ENCODE measurements at places on chromosomes 12 and 14.

DNA sequence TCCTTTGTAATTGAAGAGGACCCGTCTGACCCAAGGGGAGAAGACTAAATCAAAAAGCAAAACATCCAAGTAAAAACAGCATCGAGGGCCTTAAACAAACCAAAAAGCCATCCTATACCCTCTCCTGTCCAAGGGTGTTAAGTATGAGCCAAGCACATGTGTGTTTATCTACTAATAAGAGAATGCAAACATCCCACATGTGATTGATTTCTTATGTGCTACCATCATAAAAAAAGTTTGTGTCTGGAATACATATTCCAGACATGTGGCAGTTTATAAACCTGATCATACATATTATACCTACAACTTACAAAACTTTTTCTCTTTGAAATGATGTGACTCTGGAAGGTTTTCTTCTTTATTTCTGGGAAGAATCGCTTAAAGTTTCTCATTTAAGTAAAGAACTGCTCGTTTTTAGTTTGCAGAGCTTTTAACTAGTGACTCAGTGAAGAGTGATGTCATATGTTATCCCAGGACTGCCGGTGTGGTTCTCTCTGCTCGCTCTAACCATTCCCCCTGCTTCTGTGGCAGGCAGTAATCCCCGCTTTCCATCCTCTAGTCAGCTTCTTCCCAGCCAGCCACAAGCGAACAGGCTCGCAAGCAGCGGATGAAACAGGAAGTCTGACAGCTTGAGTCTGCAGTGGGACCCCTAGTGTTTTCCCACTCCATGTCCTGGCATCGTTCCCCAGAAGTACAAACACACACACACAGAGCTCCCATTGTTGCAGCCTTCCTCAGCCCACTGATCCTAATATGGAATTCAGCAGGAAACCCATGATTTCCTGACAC, 431 bp upstream of the RHOJ start:
- DNase-seq, result no peak

DNA sequence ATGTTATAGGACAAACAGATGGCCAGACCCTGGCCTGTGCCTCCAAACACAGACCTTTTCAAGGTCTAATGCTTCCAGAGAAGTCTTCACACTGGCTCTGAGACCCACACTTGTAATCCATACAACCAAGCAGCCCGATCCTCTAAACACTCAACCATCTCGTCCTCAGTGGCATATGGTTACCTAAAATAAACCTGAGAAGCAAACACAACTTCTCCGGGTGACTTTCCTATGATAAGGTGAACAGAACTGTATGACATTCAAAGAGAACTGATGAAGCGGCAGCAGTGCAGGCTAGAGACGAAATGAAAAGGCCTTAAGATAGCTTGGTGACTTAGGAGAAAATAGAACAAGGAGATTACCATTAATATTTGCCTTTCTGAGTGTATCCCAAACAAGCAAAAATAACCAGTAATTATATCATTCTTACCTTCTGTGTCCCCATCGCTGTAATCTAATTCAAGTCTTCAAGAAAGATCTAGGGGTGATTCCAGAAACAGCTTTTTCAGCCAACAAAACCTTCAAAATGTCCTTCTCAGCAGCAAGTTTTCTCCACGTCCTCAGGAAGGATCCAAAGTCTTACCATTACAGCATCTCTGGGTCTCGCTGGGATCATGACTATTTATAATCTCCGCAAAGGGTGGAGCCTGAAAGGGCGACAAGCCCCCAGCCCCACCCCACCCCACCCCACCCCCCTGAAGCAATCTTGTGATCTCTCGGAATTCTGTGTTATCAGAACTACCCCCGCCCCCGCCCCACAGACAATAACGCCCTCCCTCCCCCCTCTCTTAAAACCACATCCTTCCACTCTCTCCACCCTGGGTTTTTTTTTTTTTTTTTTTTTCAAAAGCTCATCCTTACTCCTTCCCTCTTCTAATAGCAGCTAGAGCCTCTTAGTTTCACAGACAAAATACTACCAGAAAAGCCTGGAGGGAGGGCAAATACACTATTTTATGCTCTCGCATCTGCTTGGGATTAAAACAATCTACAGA, at the start of gene SLC2A3:
Gene SLC2A3 (minus strand): TSS at position 598 of the 992 bp plus-strand sequence. CDS start 153 bp downstream, at position 445.
- DNase-seq, result peak; percentile 92

GRCh38 chr14:33282331-33283230, 343.9 kb downstream of the NPAS3 start:
- no peak for DNase-seq

DNA sequence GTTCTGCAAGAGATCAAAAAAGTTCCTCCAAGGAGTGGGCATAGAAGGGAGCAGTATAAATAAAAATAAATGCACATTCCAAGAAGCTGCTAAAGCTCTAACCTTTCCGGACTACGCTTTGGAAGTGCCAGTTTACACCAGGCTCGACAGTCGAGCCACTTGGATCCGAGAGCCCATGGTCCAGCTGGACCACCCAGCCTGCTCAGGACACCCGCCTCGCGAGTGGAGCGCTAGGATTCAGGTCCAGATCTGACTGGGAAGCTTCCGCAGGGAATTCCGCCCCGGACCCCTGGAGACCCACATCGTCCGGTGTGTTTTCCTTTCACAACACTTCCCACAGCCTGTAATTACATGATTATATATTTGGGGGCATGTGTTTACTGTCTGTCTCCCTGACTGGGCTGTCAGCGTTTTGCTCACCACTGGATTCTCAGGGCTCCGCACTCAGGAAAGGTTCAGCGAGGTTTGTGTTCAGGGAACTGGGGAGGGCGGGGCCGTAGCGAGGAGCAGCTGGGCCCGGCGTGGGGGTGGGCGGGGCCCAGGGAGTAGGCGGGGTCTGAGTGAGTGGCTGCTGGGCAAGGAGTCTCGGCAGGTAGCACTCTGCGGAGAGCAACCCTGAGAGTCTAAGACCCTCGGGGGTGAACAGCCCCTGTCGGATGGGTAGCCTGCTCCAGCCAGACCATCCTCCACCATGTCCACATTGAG, 52.3 kb upstream of the TMEM263 start:
- no peak for DNase-seq

GRCh38 chr12:20436316-20436715, 68.0 kb downstream of the PDE3A start:
- DNase-seq, result no peak

- peak; percentile 8 for DNase-seq
Measured at GRCh38 chr12:7354529-7354928, 50.7 kb downstream of the ACSM4 start.

GRCh38 chr12:4587108-4587507, 25.1 kb downstream of the DYRK4 start:
- DNase-seq, result no peak

GRCh38 chr14:66074537-66074936, 411.6 kb upstream of the CCDC196 start:
- DNase-seq, result no peak

- no peak for DNase-seq
Measured at GRCh38 chr12:49349266-49349665, 2.6 kb downstream of the DNAJC22 start.

DNA sequence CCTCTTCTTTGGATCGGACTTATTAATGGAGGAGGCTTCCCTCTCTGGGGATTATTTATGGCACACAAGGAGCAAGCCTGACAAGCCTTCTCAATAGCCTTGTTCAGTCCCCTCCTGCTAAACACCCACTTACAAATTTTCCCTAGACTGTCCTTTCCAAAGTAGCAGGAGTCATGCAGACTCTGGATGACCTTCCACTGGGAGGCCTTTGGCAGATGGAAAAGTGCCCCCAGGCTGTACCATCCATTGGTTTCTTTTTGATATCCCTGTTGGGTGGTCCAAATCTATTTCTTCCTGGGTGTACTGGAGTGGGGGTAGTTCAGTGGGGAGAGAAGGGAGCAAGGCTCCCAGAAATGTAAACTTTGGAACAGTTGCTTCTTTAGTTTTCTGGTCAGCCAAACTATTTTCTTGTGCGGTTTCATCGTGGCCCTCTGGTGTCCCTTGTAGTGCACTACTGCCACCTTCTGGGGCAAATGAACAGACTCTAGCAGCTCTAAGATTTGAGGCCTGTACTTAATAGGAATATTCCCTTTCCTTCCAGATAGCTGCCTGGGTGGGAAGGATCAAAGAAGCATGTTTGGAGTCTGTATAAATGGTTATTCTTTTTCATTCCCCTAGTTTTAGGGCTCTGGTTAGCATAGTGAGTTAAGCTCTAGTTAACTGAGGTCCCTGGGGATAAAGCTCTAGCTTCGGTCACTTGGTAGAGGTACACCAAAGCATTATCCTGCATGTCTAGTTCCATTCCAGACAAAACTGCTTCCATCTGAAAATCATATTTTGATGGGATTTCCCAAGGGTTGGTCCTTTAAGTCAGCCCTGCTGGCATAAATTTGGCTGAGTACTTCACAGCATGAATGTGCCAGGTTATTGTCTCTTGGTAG, 409.5 kb downstream of the SLC6A15 start:
- DNase-seq, result peak; percentile 45

- DNase-seq, result no peak
Measured at GRCh38 chr14:61627612-61628011, 67.7 kb upstream of the HIF1A start.

DNA sequence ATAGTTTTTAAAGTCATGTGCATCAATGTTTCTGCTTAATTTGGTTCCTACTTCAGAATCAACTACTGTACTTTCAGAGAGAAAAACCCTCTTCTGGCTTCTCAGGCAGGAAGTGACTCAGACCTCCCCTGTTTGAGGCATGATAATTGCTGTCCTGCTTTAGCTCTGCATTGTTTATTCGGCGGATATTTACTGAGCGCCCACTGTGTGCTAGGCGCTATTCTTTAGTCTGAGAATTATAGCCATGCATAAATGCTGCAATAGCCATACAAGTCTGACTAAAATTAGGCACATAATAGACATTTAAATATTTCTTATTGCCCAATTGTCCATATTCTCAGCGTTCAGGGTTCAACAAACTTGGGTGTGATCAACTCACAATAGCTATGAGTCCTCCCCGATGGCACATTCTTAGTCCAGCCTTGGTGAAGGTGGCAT, 6.1 kb upstream of the AMIGO2 start:
- DNase-seq, result peak; percentile 57

DNA sequence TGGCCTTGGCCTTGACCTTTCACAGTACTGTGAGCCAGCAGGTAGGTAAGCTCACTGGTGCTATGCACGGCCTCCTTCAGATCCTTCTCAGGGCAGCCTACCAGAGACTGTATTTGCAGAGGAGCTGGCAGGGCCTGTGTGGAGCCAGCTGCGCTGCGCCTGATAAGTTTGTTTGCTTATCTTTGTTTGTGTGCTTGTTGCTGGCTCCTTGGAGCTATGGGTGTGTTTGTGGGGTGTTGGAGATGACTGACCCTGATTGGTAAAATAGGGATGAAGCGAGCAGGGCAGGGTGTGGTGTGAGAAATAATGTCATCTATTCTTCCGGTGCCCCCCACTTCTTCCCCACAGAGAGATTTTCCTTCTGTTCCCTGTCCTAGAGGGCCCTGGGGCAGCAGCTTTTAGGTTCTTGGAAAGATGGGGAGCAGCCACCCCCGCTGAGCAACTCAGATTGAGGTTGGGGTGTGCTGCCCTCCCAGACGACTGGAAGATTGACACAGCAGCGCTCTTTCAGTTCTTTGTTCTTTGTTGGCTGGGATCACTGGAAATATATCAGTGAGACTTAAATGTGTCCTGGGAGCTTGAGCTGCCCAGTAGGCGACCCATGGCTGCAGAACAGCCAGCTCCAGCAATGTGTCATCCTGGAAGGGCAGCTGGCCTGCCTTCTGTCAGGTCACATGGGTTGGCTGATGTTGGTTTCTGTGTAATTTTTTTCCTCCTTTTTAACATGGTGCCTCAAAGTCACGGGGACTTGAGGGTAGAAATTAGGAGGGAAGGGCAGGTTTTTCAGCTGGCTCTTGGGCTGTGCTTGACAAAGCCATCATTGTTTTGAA, 19.6 kb downstream of the MLXIP start:
- peak; percentile 71 for DNase-seq

- DNase-seq, result peak; percentile 83
Measured at GRCh38 chr12:54300732-54301427, at the start of gene NFE2. NFE2 (minus strand) TSS chr12:54301015; CDS start chr12:54295248, 5,767 bp downstream.

GRCh38 chr14:95662376-95663186, 23.6 kb upstream of the TCL1B start:
- DNase-seq, result no peak

GRCh38 chr12:31928246-31929026, 30.8 kb upstream of the RESF1 start:
- DNase-seq, result no peak

Data from suppressor macrophage (primary cell).